ENCODE measurements at places on chromosomes 7 and 10.

DNA sequence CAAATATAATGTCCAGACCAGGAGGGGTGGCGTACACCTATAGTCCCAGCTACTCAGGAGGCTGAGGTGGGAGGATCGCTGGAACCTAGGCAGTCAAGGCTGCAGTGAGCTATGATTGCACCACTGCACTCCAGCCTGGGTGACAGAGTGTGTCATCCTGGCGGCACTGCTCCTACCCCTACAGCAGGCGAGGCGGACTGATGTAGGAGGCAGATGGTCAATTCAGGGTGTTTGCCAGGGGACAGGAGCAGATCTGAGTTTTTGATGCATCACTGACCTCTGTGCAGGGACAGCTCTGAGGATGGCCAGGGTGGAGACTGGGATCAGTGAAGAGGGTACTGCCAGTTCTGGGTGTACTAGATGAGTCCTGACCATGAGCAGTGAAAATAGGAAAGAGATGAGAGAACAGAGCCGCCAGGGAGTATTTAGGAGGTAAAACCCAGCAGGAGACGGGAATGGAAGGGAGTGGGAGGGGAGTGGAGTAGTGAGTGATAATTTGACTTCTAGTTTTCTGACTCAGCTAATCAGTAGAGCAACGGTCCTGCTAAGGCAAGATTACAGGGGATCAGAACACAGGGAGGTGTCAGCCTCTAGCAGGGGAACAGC, 75.3 kb downstream of the HIP1 start:
- no peak for DNase-seq

DNA sequence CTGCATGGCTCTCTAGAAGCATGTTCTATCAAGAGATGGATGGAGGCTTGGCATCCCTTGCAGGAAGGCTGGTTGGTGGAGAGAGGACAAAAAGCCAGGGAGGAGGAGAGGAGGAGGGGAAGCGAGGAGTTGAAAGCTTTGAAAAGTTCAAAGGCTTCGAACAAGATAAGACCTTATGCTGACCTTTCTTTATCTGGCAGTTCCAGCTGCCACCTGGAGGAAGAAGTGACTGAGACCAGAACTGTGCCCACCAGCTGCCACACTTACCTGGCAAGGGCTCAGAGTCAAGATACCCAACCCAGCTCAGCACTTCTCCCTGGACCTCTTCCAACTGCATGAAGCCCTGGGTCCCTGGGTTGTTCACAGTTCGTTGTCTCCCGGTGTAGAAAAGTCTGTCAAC, 14.8 kb downstream of the CCL24 start:
- no peak for DNase-seq

DNA sequence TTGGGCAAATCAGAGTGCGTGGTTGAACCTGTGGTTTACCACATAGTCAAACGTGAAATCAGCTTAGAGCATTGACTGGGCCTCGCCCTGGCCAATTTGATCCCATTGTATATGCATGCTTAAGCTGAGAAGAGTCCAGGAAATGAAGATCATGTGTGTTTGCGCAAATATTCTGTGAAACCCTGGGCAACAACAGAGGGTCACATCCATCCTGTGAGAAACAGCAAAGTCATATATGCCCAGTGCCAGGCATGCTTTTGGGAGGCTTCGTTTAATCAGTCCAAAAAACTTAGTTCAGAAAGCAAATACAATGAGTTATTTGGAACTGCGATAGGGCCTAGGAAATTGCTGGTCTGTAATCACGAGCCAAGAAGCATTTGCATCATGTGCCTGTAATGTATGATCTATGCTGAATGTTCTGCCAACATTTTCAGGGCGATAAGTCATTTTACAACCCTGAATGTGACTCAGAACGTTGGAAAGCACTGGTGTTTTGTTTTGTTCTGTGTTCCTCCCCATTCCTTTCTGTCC, 412.1 kb upstream of the CELF2 start:
- no peak for DNase-seq

- no peak for DNase-seq
Measured at GRCh38 chr7:97204821-97205220, 87.3 kb downstream of the SDHAF3 start.

- no peak for DNase-seq
Measured at GRCh38 chr10:42783181-42783549, 570 bp downstream of the BMS1 start.

DNA sequence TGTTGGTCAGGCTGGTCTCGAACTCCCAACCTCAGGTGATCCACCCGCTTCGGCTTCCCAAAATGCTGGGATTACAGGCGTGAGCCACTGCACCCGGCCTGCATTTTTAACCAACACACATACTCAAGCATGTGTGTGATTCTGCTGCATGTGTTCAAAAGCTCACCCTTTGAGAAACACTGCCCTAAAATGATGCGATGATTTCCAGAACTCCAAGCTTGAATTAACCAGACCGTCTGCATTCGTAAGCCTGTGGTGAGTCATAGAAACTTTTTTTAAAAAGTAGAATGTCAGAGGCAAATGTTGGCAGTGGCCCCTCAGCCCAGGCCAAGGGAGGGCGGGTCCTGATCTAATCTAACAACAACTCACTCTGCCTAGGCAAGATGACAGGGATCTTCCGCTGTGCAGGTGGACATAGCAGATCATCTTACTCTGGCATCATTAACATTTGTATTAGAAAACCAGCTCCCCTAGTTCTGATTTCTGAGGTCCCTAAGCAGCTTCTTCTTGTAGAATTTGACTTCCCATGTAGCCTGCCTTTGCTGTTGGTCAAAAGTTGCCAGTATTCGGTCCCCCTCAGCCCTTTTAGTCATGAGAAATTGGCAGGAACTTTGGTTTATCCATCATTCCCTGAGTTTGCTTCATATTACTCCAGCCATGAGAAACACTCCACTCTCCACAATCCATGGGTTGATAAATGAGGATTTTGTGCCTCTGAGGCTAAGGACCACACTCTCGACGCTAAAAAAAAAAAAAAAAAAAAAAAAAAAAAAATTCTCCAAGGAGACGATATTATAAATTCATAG, 190.4 kb downstream of the SKIDA1 start:
- DNase-seq = no peak

GRCh38 chr10:90865401-90865800, 6.4 kb upstream of the RPP30 start:
- no peak for DNase-seq

DNA sequence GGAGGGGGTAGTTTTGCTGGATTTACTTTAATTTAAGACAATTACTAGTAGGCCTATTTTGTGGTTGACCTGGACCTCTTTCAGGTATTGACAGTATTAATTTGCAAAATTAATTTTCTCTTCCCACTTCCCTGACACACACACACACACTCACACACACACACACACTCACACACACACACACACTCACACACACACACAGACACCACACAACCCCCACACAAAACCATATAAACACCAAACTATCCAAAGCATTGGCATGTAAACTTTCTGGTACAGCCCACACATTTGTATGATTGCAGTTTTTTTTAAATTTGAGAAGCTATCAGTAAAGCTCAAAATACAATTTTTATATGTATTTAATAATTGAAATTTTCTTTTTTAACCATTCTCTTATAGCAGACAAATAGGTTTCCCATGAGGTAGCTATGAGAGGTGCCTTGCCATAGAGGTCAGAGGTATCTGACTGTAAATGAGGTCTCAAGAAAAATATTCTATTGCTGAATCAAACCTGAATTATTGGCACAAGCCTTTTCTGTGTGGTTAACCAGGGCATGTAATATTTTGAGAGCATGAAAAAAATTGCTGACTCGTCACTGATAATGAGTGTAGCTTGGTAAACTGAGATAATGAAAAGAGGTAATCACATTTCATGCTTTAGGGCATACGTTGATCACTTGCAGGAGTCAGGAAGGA, 306.5 kb downstream of the GATA3 start:
- DNase-seq = no peak

- DNase-seq = no peak
Measured at GRCh38 chr10:15842556-15843169, 17.6 kb downstream of the MINDY3 start.

DNA sequence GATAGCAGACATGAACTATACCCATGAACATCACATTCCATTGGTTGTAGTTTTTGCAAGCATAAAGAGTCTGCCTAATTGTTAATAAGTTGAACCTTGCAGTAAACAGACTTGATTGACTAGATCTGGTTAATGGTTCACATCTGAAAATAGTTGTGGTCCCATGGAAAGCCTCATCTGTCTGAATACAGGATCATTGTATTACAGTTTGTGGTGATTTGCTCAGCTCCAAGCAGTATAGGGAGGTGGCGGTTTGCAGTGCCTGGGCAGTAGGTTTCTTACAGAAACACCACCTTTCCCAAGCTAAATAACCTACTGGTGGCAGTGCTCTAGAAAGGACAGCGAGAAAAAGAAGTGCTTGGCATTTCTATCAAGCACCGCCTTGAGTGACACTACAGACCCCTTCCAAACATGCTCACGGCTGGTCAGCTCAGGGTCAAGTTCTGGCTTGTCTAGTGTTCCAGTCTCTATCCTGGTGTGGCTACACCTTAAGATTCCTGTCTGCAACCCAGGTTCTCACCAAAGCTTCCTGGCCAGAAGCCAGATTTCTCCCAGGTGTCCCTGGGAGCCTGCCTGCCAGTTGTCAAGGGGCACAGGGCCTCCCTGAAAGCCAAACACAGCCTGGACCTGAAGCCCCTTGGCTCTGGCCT, 119.9 kb downstream of the FANK1 start:
- DNase-seq = no peak

GRCh38 chr7:100483722-100484672, at the start of gene NYAP1:
NYAP1 (plus strand) TSS chr7:100483927; CDS start chr7:100485312, 1,385 bp downstream.
- DNase-seq = peak; percentile 79

DNA sequence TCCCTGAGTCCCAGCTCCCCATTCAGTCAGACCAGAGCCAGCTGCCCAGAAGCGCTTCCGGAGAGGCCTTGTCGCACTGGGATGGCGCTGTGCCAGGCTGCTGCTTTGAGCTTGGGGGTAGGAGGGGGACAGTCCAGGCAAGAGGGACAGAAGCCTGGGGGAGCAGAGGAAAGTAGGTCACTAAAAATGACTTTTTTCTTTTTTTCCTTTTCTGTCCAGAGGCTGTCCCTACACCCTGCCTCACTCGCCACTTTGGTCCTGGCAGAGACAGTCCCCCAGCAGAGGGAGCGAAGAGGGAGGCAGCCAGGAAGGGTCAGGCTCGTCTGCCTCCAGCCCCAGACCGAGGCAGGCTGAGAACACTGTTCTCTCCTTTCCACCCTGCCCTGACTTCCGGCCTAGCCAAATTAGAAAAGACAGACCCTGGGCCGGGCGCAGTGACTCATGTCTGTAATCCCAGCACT, 15.8 kb upstream of the TRIM8 start:
- DNase-seq = no peak

DNA sequence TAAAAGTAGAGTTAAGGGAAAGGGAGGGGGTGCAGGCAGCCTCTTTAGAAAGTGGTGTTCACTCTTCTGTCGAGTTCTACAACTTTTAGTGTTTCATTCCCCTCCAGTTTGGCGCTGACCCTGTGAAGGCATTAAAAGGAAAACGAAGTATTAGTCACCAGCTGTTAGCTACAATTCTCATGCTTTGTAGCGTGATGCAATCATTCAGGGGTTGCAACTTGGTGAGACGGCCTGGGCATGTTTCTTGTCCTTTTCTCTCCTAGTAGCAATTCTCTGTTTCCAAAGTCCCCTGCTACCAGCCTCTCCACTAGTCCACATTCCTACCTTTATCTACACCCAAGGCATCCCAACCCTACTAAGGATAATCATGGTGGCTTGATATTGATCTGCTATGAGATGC, 33.7 kb upstream of the DGKI start:
- no peak for DNase-seq

DNA sequence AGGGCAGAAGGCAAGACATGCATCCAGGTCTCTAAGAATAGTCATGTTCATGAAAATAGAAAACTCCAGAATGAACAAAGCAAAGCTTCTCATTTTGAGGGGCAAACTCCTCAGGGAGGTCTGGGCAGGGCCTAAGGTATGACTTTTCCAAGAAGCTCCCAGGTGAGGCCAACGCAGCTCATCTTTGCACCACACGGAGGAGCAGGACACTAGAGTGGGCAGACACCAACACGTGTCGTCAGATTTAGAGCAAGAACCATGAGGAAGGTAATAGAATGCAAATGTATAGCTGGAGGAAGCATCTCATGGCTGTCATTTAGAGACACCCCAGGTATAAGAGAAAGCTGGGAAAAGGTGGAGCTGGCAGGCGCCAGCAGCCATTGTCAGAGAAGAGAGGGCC, 95.7 kb downstream of the WDFY4 start:
- no peak for DNase-seq

GRCh38 chr10:1809139-1809741, 71.9 kb upstream of the ADARB2 start:
- DNase-seq = no peak

DNA sequence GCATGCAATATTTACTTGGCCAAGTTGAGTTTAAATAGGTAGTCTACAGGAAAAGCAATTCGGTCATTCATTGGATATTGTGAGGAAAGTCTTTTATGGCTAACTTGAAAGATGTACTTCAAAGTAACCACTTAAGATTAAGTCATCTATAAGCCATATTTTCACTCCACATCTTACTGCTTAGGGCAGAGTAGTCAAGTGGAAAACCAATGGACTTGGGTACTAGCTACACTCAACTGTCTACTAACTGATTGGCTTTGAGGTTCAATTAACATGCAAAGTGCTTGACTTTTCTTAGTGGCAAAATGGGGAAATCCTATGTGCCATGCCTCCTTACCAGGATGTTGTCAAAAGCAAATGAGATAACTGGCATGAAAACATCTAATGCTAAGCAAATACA, 51.0 kb downstream of the CAV1 start:
- DNase-seq = no peak

DNA sequence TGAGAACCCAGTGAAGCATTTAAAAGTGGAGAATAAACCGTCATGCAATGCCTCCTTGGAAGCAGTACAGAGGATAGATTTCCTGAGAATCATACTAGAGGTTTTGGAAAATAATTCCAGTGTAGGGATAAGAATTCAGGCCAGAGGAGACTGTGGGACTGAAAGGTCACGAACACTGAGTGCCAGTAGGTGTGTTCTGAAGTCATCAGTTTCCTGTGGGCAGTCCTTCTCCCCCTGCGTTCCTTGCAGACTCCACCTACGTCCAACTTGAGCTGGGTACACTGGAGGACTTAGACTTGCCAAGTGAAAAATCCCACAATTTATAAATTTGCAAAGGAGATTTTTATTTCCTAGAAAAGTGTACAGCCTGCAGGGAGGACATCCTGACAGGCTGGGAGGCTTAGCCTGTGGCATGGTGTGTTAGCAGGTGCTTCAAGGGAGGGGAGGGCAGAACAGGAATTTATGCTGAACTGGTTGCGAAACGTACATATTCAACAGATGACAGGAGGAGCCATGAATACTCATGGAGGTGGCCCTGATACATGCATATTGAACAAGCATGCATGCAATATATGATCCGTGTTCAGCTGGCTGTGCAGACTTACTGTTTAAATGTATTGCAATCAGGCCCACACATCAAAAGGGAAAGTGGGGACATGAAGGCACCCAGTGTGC, 72.9 kb upstream of the POM121L12 start:
- DNase-seq = no peak

Data from H9 (cell line).